ENCODE measurements at places on chromosomes 13 and 19.

- peak; percentile 42 for DNase-seq
These were observed 19.8 kb upstream of the TCF3 start for GRCh38 chr19:1672038-1672768.

- DNase-seq, result peak; percentile 93
These were observed 139.3 kb downstream of the IRS2 start for GRCh38 chr13:109647053-109647452.

DNA sequence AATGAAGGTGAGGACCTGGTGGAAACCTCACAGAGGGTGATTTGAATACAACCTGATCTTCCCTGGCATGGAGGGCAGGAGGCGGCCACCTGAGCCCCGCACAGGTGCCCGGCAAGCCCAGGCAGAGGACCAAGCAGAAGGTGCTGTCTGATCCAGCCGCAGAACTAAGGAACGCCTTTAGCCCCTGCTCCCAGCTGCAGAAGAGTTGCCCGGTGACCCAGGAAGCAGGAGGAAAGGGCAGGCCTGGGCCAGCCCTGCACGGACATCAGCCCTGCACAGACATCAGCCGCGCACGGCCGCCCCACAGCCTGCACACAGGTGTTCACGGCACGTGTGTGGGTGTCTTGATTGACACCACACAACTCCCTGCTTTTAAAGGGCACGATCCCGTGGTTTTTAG is 43.1 kb downstream of the RASA3 start:
- DNase-seq, result no peak

DNA sequence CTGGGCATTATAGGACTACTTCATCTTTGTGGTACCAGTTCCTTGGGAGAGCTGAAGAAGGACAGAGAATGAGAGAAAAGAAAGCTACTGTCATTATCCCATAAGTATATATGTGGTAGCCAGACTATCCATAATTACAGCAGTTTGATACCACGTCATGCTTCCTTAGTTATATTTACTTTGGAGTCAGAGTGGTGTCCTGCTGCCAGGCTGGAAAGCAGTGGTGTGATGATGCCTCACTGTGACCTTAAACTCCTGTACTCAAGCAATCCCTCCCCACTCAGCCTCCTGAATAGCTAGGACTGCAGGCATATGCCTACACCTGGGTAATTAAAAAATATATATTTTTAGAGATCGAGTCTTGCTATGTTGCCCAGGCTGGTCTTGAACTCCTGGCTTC is 57.8 kb downstream of the WTIP start:
- DNase-seq, result no peak

DNA sequence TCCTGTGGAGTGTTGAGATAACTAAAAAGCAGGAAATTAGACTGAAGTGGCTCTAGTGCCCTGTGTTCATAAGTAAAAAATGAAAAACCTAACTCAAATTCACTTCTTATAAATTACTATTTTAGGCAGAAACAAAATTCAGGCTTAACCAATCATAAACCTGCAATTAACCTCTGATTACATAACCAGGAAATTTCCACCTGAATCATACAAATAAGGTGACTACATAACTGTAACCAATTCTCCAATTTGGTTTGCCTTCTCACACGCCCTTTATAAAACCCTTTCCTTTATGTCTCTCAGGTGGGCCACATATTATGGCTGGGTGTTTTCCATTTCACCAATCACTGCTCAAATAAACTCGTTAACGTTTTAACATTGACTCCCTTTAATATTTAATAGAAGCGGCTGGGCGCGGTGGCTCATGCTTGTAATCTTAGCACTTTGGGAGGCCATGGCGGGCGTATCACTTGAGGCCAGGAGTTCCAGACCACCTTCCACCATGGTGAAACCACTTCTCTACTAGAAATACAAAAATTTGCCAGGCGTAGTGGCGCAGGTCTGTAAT is 22.9 kb upstream of the ZNF724 start:
- DNase-seq, result peak; percentile 26

- DNase-seq, result no peak
These were observed 236.4 kb upstream of the SGCG start for GRCh38 chr13:22944378-22944777.

DNA sequence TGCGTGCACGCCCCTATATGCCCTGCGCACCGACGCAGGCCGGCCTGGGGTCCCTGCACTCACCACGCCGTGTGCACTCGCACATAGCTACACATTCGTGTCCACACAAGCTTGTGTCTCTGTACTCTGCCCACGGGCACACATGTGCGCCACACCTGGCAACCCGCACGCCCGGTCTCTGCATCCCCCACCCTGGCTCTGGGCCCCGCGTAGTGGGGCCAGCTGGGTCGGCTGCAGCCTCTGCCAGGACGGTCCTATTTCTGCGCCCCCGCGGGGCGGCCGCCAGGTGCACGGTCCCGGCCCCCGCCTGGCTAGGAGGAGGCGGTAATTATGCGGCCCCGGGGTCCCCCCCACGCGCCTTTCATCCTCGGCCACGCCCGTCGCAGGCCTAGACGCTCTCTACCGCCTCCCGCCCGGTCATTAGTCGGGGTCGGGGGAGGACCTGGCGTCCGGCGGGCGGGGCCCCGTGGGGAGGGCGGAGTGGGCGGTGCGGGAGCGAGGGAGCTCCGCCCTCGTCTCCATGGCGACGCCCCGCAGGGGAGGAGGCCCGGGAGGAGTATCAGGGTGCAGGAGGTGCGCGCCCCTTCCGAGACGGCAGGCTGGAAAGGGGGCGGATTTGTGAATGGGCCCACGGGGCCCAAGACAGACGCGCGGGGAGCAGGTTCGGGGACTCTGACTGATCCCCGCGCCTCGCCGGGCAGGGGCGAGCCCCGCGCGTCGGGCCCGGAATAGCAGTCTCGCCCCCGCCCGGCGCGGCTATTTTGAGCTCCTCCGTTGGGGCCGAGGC is 2.8 kb upstream of the CIRBP start:
- peak; percentile 88 for DNase-seq

DNA sequence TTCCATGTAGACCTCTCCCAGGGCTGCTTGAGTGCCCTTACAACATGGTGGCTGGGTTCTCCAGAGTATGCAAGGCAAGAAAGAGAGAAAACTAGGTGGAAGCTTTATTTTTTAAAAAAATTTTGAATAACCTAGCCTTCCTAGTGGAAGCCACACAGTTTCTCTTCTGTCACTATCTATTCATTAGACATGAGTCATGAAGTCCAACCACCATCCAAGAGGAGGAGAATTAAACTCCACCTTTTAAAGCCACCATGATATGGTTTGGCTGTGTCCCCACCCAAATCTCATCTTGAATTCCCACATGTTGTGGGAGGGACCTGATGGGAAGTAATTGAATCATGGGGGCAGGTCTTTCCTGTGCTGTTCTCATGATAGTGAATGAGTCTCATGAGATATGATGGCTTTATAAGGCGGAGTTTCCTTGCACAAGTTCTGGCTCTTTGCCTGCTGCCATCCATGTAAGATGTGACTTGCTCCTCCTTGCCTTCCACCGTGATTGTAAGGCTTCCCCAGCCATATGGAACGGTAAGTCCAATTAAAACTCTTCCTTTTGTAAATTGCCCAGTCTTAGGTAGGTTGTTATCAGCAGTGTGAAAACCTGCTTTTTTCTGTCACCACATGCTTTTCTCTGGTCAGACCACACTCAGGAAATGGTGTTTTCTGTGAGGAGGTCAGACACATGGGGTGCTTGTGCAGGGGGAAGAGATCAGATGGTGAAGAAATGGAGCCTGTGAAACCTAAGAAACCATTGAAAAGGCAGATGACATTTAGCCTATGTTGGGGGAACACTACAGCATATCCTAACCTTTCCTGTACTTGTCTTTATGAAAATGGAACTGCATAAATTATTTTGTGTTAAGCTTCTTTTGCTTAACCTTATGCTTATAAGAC is 57.7 kb downstream of the ANKRD10 start:
- DNase-seq, result no peak

DNA sequence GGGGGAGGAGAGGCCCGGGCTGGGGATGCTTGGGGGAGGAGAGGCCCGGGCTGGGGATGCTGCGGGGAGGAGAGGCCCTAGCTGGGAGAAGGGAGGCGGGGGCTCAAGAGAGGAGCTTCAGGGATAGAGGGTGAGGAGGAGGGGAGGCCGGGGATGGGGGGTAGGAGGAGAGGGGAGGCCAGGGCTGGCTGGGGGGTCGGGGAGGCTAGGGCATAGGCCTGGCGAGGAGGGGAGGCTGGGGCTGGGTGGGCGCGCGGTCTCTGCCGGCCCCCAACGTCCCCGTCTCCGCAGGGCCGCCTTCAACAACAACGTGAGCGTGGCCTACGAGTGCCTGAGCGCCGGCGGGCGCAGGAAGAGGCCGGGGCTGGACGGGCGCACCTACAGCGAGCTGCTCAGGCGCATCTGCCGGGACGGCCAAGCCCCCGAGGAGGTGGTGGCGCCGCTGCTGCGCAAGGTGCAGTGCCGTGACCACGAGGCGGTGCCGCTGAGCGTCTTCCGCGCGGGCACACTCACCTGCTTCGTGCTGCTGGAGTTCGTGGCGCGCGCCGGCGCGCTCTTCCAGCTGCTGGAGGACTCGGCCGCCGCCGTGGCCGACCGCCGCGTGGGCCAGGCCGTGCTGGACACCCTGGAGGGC is 11.4 kb downstream of the TPGS1 start:
- peak; percentile 43 for DNase-seq

- DNase-seq, result peak; percentile 93
These were observed 982 bp upstream of the DACT3 start for GRCh38 chr19:46661735-46662592.

DNA sequence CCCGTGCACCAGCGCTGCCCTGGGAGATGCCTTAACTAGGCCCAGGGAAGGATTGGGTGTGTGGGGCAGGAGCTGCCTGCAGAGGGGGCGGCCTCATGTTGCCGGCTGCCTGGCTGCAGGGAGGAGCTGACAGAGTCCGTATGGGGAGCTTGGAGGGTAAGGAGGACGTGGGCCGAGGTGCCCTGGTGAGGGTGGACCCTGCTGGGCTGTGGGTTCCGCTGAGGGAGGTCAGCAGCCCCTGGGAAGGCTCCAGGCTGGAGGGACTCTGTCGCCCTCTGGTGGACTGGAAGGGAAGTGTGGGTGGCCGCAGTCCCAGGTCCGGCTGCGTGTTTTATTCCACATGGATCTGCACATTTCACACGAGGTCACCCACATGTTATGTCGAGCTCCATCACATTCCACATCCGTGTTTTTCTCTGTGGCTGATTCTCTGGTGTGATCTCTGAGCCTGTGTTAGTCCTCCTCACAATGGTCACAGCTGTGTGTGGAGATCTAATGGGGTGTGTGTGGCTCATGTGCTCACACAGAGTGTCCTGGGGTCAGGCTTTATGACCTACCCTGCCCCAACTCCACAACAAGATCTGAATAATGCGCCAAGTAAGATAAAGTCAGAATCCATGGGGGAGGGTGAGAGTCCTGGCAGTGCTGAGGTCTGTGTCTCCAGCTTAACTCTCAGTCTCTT is 1.8 kb upstream of the CEACAM8 start:
- peak; percentile 15 for DNase-seq

- no peak for DNase-seq
These were observed 75.9 kb downstream of the ZIC5 start for GRCh38 chr13:99895444-99896368.

GRCh38 chr13:99421271-99421670 is 80.0 kb upstream of the TM9SF2 start:
- DNase-seq, result no peak

DNA sequence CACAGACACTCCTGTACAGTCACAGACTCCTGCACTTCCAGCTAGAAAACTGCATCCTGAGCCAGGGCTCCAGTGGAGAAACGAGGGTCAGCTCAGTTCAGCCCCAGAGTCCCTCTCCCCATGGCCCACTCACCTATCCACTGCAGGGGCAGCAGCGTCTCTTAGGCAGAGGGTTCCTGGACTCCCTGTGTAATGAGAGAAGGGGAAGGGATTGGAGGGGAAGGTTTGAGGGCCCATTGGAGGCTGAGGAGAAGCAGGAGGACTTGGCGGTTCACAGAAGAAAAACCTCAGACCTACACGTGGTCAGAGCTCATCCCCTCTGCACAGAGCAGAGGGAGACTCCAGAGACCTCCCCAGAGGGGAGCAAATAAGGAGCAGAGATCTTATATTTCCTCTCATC is 9.2 kb upstream of the CEACAM18 start:
- no peak for DNase-seq

DNA sequence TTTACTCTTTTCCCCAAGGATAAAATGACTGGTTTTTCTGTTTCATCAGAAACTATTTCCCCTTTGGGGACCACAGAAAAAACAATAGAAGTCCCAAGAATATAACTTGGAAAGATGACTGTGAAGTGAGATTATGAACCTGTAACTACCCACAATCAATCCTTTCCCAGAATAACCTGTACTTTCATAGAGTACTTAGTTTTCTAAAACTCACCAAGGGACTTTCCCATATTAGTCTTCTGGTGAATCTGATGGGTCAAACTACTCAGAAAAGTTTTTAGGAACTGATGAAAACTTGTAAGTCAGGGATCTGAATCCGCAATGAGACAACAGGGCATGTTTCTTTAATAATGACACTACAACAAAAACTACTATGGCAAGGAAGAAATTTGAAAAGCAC is 62.6 kb downstream of the STK24 start:
- DNase-seq, result no peak

- no peak for DNase-seq
These were observed 342.6 kb downstream of the MTUS2 start for GRCh38 chr13:29162638-29163235.

DNA sequence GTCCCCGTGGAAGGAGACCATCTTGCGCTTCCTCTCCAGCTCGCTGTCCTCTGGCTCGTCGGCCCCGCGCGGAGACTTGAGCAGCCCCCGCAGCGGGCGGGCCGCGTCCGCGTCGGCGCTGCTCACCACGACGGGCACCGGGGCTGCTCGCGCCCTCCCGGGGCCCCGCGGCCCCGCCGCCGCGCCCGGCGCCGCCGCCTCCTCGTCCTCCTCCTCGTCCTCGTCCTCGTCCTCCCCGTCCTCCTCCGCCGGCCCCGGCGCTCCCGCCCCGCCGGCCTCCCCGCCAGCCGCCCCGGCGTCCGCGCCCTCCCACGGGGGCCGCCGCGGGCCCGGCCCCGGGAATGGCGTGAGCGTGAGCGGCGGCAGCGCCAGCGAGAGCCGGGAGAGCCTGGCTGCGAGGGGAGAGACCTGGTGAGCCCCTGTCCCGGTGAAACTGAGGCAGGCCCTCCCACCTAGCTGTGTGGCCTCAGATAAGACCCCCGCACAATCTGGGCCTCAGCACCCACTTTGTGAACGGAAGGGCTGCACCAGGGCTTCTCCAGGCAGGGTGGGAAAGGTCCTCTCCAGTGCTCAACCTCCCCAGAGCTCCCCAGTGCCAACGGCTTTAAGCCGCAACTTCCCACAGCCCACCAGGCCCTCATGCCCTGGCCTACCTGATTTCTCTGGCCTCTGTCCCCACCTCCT is 17.8 kb downstream of the LMTK3 start:
- no peak for DNase-seq

GRCh38 chr19:53892981-53893325 is 11.0 kb downstream of the PRKCG start:
- DNase-seq, result no peak

GRCh38 chr13:74256969-74257368 is 122.8 kb upstream of the KLF12 start:
- DNase-seq, result no peak

DNA sequence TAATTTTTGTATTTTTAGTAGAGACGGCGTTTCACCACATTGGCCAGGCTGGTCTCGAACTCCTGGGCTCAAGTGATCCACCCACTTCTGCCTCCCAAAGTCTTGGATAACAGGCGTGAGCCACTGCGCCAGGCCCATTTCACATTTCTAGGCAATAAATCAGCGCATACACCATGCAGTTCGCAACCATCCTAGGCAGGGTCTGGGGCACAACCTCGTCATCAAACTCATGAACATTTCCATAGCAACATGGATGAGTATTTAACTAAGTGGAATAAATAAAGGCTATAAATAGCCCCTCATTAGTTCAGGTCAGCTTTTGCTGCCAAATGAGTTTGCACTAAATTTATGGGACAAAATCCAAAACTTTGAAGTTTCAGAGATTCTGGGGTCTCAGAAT is 8.2 kb downstream of the MEIS3 start:
- no peak for DNase-seq

GRCh38 chr19:46298479-46299003 is 1.7 kb downstream of the HIF3A start:
- no peak for DNase-seq

Measured in epithelial cell of esophagus (primary cell).